ENCODE measurements at places on chromosomes 11 and 22. TPM values are rescaled to one million over a fixed set of nuclear protein-coding genes. Genes with fewer than 3 reads are reported as not detected.

RFPL3 gene
- not detected for total RNA-seq

DNA sequence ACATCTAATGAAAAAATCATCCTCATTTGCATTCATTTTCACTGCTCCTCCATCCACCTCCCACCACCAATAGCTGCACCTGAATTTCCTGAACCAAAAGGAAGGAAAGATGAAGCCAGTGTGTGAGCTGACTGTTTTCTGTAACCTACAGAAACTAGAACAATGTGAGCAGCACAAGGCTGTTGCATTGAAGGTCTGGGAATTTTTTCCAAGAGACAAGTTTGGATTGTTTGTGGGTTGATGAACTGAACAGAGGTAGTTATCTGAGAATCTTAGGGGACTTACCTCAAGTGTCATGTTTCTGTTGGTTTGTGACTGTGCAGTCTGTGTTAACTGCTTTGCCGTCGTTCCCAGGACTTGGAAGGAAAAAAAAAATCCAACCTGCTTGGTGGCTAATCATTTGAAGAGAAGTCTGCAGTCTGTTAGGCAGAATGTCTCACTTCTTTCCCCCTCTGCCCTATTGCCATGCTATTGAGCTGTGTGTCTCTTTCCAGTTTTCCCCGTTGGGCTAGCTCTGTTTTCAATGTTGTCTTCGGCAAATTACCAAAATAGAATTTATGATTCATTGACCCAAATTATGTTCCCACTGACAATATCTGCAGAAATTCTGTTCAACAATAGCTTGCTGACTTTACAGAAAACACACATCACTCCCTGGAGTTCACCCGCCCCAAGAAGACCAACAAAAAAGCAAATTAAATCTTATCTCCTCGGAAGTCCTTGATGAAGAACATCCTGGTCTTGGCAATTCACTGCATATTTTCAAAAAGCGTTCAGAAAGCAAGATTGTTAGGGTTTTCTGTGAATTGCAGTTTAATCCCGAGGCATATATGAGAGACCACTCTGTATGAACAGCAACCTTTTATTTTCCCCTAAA is 76.0 kb downstream of the SC5D start:
- DNase-seq = no peak

GRCh38 chr22:45867118-45867905 is 109.7 kb downstream of the WNT7B start:
- peak; percentile 93 for DNase-seq

DNA sequence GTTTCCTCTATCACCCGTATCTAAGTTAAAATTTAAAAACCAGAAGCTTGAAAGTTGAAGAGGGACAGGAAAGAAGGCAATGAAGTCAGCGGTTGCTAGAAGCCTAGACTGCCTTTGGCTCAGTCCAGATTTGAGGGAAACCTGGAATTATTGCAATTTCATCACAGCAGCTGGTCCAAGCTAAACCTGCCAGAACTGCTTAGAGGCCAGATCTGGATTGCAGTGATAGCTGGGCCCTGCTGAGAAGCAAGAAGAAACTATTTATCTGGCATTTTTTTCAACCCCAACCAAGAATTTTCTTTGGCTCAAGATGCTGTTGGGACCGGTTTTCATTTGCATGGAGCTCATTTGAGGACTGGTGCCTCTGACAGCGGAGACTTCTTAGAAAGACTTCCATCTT is 121.5 kb upstream of the TEAD1 start:
- DNase-seq = no peak

POU2AF1 gene
- total RNA-seq = not detected

NOL12 gene
- total RNA-seq = 9.0 TPM

DNA sequence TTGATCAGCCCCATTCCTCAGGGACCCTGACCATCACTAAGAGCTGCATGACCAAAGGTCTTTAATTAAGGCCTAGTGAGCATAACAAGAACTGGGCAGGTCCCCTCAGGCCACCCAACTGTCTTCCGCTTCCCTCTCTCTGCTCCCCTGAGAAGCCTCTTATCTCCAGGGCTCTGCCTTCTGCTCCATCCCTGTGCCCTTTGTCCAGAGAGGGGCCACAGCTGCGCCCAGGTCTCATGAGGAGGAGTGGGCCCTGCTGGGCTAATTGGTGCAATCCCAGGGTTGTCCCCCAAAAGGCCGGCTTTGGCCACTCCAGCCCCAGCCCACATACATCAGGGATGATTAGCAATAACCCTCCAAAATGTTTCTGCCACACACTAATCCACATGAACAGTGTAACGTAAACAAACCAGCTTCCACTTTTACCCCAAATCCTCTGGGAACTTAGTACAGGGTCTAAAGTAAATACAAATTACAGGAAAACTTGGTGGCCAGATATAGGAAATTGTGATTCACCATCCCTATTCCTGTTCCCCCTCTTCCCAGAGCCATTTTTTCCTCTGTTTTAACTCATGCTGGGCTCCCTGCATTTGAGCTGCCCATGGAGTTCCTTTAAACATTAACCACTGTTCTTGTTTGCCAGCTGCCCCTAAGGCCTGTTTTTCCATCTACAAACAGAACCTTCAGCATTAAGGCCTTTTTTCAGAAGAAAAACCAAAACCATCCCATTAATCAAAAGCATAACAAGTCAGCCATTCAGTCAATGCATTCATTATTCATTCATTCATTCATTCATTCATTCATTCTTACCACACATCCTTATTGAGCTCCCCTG is 34.6 kb upstream of the CAVIN3 start:
- no peak for DNase-seq

- DNase-seq = peak; percentile 96
These were observed 7.2 kb downstream of the KCNK7 start for GRCh38 chr11:65588199-65589054.

OR51B5 gene
- not detected for total RNA-seq

- peak; percentile 62 for DNase-seq
These were observed 666 bp downstream of the MSANTD4 start for GRCh38 chr11:106021181-106021966.

DNA sequence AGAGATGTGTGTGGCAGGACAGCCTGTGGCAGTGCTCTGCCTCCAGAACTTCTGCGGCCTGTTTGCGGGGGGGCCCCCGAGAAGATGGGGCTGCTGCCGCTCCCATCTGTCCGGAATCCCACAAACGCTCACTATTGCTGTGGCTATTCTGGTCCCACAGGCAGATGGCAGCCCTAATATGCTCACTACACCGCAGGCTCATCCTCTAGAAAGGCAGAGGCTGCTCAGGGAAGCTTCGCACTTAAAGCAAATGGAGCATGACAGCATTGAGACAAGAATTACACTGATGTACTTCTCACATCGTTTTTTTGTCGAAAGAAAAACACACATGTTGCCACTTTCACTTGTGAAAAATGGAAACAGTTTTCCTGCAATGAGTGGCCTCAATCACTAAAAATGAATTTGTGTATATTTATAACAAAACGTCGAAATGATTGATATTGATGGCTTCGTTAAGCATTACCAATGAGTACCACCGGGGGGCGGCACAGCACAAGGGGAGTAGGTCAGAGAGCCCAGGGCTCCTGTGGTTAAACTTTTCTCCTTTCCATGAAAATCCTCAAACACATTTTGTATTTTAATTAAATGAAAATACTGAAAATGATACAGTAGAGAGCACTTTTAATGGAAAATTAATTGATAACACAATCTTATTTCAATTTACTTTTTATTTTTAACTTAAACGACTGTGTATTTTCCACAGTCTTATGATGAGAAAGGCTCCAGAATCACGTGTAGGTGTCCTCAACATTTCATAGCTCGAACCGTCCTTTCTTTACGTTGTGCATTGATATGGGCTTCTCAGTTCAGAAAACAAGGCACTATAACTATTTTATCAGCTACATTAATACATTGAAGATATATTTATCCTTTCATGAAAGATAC is 69.1 kb downstream of the CTTN start:
- DNase-seq = peak; percentile 95

DNA sequence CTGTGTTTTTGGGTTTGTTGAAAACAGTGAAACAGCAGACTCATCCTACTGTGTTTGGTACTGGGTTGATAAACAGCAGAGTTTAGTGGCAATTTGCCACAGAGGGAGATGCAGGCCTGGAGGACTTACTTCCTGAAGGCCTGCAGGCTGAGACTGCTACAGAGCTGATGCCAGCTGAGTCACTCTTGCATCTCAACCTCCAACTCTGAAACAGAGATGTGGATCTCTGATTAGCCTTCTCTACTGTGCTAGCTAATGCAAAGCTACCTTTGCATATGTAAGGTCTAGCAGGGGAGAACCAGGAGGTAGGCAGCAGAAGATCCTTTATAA is 14.3 kb downstream of the ATP5MG start:
- peak; percentile 73 for DNase-seq

CELSR1 gene
- 2.7 TPM for total RNA-seq
